Activated CD8-positive, alpha-beta memory T cell treated with anti-CD3 and anti-CD28 coated beads for 4 hours (primary cell): ENCODE measurements at places on chromosomes 5 and 9.

DNA sequence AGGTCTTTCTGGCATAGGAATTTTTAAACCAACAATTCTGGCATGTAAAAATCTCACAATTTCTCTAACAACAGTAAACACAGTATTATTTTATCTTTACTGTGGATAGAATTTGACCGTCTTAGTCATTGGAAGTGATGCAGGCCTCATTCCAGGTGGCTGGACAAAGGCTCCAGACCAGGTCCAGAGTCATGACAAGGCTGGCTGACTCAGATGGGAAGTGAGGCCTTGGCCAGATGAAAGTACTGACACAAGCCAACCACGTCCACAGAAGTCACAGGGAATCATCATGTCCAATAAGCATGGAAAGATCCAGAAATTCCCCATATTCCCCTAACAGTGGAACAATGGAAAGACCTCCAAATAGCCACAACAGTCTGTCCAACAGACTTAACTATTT is 12.4 kb downstream of the SPOCK1 start:
- DNase-seq, result no peak

GRCh38 chr5:1415059-1415425 is 30.2 kb downstream of the SLC6A3 start:
- no peak for DNase-seq

DNA sequence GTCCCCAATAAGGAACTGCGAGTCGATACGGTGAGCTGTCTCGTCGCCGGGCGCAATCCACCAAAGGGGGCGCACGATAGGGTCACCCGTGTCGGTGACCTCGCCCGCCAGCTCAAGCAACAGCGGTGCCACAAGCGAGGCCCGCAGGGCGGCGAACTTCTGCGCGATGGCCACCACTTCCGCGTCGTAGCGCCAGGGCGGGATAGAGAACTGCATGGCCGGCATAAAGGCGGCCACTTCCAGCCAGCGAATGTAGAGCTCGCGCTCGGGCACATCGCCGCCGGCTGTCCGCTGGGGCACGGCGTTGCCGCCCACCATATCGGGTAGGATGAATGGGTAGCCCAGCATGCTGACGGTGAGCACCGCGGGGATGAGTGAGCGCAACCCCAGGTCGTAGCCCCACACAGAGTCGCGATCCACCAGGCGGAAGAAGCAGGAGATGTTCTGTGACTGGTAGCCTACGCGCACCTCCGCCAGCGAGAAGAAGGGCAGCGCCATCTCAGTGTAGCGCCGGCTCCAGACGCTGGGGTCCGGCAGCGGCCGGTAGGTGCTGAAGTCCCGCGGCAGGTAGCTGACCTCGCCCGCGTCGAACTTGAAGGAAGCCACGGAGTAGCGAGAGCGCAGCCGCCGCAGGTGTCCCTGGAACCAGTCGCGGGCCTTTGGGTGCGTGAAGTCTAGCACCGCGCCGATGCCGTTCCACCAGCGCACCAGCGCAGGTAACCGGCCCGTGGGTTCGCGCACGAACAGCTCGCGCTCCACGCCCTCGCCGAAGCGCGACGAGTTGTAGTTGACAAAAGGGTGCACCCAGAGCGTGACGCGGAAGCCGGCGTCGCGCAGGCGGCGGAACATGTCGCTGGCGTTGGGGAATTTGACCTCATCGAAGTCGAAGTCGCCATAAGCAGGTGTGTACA is 5.5 kb downstream of the MYORG start:
- DNase-seq, result no peak

- no peak for DNase-seq
Measured at GRCh38 chr5:170430866-170431437, 41.8 kb upstream of the KCNMB1 start.

GRCh38 chr9:98941946-98942523 is 1.7 kb upstream of the COL15A1 start:
- no peak for DNase-seq

- no peak for DNase-seq
Measured at GRCh38 chr5:69001627-69002026, 92.2 kb upstream of the SLC30A5 start.

- no peak for DNase-seq
Measured at GRCh38 chr5:21685522-21685921, 1167.6 kb downstream of the CDH12 start.

DNA sequence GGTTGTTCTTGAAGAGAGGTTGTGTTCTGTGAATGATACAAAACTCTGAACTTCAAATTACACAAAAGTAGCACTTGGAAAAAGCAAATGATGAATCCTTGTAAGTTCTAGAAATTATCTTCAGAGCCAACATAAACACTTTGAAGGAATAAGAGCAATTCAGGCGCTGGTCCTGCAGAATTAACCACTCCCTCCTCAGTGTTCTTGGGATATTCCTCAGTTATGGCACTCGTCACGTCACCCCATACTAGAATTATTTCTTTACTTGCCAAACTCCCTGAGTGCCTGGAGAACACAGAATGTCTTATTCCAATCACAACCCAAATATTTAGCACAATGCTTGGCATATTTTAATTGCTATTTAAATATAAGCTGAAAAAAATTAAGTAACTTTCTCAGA is 126.3 kb downstream of the EFNA5 start:
- no peak for DNase-seq

DNA sequence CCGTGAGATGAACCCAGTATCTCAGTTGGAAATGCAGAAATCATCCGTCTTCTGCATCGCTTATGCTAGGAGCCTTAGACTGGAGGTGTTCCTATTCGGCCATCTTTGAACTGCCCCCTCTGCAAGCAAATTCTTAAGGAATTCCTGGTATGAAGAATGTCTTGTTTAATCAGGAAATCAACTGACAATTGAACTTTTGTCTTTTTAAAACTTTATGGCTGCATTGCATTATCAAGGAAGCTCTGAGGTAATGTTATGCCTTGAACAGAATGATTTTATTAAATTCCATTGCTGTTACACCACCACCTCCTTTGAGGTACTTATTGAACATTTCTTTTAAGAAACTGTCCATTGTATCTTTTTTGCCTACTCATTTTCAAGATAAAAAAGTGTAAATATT is 1915.7 kb upstream of the CDH9 start:
- no peak for DNase-seq

DNA sequence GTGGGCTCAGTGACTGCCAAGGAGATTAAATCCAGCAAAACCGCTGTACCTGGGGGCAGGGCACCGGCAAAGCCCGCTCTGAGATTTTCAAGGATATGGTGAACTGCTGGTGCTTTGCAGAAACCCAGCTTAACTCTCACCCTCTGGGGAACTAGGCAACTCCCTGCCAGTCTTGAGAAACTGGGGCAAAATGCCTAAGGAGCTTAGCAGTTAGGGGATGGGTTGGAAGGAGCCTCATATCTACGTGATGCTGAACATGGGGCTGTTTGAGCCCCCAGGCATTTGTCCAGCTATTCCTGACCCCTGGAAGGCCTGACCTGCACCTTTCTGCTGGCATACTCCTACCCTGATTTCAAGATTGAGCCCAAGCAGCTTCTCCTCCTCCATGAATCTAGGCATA is 108.6 kb upstream of the TBC1D2 start:
- no peak for DNase-seq

- no peak for DNase-seq
Measured at GRCh38 chr5:100584069-100584468, 48.9 kb downstream of the FAM174A start.

DNA sequence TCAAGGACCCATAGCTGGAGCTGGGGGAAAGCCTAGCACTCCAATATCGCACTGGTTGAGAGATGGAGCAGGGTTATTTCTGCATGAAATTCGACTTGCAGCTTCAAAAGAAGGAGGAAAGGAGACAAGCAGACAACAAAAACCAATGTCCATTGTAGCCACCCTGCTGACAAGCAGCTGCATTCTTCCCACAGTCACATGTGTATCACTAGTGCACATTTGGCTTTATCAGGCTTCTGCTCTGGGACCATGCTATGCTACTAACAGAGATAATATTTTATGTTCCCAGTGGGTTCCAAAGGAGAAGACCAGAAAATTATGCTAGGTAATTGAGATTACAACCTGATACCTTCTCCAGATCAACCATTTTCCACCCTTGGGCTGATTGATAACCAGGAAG is 59.7 kb downstream of the MFAP3 start:
- no peak for DNase-seq

- no peak for DNase-seq
Measured at GRCh38 chr5:72151169-72151568, 43.9 kb downstream of the MAP1B start.

- no peak for DNase-seq
Measured at GRCh38 chr9:115164511-115164974, 46.6 kb upstream of the TNC start.

GRCh38 chr5:168055141-168055683 is 236.2 kb upstream of the WWC1 start:
- DNase-seq, result no peak

- no peak for DNase-seq
Measured at GRCh38 chr9:33151007-33151557, 16.1 kb downstream of the B4GALT1 start.

DNA sequence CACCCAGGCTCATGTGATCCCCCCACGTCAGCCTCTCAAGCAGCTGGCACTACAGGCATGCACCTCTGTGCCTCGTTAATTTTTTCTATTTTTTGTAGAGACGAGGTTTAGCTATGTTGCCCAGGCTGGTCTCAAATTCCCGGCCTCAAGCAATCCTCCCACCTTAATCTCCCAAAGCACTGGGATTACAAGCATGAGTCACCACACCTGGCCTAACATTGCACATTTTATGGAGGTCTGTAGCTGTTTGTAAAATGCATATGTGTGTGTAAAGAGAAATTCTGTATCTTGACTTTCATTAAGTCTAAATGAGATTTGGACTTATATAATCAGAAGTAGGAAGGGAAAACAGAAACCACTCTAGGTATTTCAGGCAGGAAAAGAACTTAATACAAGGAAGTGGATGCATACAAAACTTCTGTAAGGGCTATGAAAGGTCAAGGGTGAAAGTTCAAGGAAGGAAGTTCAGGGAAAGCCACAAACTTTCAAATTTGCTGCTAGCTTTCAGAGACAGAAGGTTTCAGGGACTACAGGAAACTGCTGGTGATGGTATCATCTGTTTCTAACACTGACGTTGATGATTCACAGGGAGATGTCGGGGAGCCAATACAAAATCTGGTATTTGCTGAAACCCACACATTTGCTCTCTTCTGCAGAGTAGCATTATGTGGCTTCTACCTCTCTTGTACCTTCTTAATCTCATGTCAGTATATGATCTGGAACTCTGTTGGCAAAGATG is 209.4 kb downstream of the PIK3R1 start:
- peak; percentile 19 for DNase-seq

GRCh38 chr9:36005891-36006290 is 30.8 kb upstream of the RECK start:
- no peak for DNase-seq

DNA sequence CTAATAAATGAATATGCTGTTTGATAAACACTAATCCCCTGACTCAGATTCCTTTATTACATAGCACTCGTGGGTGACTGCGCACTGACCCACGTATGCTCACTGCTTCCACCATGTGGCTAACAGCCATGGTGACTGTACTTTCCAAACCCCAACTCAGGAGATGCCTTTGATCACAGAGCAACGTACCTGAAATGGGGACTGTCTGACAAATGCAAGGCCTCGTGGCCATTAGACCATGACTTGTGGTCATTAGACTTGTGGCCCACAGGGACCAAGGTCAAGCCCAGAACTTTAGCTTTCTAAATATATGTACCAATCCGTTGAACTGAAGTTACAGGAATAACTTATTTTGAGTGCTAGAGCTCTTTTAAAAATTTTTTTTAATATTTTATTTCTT is 46.6 kb downstream of the CYFIP2 start:
- DNase-seq, result peak; percentile 46

DNA sequence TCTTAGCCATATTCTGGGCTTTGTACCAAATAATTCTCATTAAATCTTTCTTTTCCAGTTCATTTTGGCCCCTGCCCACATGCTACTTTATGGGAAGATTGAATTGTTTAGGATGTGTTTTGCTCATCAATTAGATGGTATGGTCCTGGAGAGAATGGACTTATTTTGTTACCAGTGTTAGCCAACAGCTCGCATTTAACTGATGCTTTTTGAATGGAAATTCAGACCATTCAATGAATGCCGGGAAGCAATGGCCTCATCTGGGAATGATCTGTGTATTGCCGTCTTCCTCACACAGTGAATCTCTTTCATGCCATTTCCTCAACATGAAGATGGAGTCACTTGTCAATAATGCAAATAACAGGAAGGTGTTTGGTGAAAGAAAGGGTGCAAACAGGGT is 370.6 kb upstream of the PIK3R1 start:
- DNase-seq, result no peak

DNA sequence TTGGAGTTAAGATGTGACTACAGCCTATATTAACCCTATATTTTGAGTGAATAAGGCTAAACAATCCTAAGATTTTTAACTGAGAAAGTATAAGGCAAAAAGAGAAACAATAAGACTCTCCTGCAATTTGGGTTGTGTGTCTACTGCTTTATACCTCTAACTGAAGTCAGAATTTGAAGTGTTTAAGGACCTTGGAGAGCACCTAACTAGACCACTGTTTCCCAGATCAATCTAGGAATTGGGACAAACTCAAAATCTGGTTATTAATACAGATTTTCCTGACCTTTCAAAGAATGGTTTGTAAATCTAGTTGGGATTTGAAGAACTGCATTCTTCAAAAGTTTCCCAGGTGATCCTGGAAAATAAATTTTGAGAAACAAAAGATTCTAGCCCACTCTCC is 42.1 kb downstream of the GABRA1 start:
- DNase-seq, result no peak

DNA sequence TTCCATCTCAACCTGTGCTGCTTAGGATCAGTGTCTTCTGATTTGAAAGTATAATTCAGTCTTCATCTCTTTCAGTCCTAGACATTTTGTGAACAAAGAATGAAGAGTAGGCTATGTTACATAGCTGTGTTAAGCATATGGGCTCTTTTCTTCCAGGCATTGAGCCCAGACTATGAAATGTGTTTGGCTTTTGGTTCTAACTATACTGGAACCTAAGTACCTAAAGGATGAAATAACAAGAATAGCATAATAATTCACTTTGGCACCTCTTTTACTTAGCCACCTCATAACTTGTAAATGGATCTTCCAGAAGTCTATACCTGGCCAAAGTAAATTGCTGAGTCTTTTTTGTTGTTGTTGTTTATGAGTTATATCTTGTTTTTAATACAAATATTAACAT is 71.4 kb downstream of the SLF1 start:
- DNase-seq, result no peak

- no peak for DNase-seq
Measured at GRCh38 chr9:138020120-138020794, 142.7 kb downstream of the CACNA1B start.

DNA sequence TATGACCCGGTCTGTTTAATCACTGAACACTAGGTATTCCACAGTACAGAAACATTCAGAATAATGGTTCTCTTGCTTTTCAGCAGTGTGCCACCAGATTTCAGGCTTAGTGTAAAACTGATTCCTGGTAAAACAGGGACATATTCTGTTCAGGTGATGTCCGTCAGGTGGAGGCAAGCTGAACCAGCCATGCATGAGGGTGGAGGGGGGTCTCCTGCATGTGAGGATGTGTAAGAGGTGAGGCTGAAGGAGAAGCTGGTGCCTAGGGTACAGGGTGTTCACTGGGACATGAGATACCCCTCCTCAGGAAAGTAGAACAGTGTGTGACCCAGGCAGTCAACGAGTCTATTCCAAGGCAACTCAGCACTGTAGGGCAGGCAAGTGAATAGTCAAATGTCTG is 563.9 kb downstream of the BNC2 start:
- DNase-seq, result no peak

GRCh38 chr5:136084698-136085097 is 47.9 kb upstream of the SMAD5 start:
- no peak for DNase-seq
